ENCODE measurements at places on chromosomes 7 and 10. TPM values are rescaled to one million over a fixed set of nuclear protein-coding genes. Genes with fewer than 3 reads are reported as not detected.

DNA sequence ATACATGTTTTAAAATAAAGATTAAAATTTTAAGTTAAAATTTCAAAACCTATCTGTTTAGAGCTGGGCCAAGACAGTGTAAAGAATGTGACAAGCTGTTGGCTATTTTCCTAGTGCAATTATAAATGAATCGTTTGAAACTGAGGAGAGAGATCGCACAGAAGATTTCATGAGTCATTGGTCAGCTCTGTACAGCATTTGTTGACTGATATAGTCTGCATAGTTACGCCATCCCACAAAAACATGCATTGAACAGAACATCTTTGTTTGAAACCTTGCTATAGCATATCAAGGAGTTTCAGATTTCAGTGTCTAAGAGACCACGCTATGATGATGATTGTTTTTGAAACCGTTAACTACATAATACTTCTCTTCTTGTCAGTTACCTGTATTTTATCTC, 1.3 kb upstream of the C10orf67 start:
- DNase-seq: no peak

- DNase-seq: no peak
These were observed 88.0 kb downstream of the FOXP2 start for GRCh38 chr7:114502454-114503254.

The KCP gene
- total RNA-seq: 1.1 TPM

The RPEL1 gene
- not detected for total RNA-seq

The UPP1 gene
- 145 TPM for total RNA-seq

GRCh38 chr7:116598861-116599260, 73.1 kb upstream of the MET start:
- DNase-seq: no peak

The OR2A5 gene
- total RNA-seq: not detected

GRCh38 chr10:84214612-84215235, 10.6 kb downstream of the LRIT2 start:
- peak; percentile 60 for DNase-seq

GRCh38 chr7:30974605-30975255, 11.0 kb downstream of the GHRHR start:
- no peak for DNase-seq

DNA sequence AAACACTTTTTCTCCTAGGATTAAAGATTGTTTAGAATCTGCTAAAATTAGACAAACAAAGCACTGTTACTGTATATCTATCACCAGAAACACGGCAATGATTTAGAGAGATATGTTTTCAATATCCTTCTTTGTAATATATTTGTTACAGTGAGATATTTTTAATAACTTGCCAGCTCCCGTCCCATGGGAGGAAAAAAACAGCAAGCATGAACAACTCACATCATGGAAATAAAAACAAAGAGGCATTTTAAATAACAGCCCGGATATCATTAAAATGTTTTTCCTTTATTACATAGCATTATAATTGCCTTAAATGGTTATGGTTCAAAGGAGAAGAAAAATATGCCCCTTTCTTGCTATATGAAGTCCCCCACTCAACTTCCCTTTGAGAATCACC, 272.1 kb downstream of the BMPER start:
- no peak for DNase-seq

The GNGT1 gene
- total RNA-seq: not detected

GRCh38 chr7:155870334-155871180, 58.3 kb upstream of the SHH start:
- peak; percentile 51 for DNase-seq

The TMEM243 gene
- 58.3 TPM for total RNA-seq

DNA sequence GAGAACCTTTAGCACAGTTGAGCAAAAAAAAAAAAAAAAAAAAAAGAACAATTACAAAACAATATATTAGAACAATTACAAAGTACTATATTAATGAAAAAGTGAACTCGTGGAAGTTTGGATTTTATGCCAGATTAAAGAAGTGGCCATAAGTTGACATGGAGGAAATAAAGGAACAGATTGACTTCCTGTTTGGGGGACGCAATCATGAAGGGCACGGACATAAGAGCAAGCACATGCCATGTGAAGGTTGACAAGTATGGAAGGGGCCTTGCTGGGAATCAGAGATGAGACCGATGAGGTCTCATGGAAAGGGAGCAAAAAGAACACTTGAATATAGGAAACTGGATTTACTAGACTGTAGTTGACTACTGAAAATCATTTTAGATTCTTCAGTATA, 61.7 kb downstream of the ICA1 start:
- DNase-seq: no peak
